Body of pancreas (tissue), 4 donors: ENCODE measurements at places on chromosomes 13 and 19. TPM values are rescaled to one million over a fixed set of nuclear protein-coding genes. Genes with fewer than 3 reads are reported as not detected.

DNA sequence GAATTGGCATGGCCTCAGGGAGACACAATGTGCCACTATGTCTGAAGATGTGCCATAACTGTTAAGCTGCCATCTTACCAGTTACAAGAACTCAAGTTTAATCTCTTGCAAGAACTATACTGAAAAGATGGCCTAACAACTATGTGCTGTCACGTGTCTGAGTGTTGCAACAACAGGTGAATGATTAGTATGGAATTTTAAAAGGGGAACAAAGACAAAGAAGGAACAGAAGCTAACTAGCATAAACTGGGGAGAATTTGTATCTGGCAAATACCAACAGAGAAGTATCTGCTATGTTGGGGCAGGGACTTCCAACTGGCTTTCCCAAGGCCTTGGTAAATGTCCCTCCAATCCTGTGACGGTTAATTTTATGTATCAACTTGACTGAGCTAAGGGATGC is 11.5 kb upstream of the ACOD1 start:
- no peak for DNase-seq
- H3K27ac ChIP-seq, result no peak overlapping the region
- no peaks in the 10 kb centered on the region for H3K36me3 ChIP-seq
- no peaks in the 10 kb centered on the region for H3K4me1 ChIP-seq

DNA sequence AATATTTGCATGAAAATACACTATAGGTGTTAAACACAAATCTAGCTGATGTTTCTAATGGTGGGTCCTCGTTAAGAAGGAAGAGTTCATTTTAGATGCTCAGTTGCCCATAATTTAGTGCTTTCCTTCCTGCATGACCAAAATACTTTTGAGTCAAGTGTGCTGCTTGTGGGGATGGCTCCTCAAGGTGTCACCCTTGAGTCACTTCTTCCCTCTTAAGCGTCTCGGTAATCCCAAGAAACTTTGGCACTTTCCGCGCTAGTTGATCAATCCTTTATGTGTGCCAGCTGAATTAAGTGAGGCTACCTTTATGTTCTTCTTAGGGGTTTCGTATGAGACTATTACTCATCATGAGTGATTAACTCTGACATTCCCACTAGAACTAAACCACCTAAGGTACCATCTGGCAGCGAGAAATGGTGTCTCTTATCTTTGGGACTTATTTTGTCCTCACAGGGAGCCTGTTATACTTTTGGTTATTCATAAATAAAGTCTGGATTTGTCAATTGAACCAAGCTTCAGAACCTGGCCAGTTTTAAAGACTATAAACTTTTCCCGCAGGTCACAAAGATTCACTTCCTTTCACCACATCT is 106.8 kb downstream of the NHLRC3 start:
- H3K27me3 ChIP-seq, result no peaks in the 10 kb centered on the region
- no peaks in the 10 kb centered on the region for H3K36me3 ChIP-seq
- no peak overlapping the region for H3K27ac ChIP-seq

ZNF813 gene
- total RNA-seq, result 1.8 TPM

C1QTNF9B gene
- total RNA-seq, result not detected

- DNase-seq, result no peak
- no peaks in the 10 kb centered on the region for H3K27me3 ChIP-seq
- H3K27ac ChIP-seq, result no peak overlapping the region
- H3K36me3 ChIP-seq, result no peaks in the 10 kb centered on the region
- no peaks in the 10 kb centered on the region for H3K4me1 ChIP-seq
Observed at GRCh38 chr13:69866555-69866954, 241.1 kb upstream of the ATXN8OS start.

DNA sequence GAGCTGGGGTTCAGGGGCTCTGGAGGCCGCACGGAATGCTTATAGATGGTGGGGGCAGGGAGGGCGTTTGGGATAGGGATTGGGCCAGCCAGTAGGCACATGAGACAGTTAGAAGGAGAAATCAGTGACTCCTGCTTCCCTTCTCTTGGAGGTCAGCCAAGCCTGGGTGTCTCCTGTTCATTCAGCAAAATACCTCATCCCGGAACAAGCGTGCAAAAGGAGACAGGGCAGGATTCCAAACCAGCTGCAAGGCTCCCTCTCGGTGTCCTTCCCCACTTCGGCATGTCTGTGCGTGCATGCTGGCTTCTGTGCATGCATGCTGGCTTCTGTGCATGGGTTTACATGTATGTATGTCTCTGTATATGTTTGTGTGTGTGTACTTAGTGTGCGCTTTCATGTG is 37.3 kb upstream of the PEPD start:
- no peak overlapping the region for H3K27ac ChIP-seq
- no peak overlapping the region for H3K4me3 ChIP-seq
- no peaks in the 10 kb centered on the region for H3K27me3 ChIP-seq

DNA sequence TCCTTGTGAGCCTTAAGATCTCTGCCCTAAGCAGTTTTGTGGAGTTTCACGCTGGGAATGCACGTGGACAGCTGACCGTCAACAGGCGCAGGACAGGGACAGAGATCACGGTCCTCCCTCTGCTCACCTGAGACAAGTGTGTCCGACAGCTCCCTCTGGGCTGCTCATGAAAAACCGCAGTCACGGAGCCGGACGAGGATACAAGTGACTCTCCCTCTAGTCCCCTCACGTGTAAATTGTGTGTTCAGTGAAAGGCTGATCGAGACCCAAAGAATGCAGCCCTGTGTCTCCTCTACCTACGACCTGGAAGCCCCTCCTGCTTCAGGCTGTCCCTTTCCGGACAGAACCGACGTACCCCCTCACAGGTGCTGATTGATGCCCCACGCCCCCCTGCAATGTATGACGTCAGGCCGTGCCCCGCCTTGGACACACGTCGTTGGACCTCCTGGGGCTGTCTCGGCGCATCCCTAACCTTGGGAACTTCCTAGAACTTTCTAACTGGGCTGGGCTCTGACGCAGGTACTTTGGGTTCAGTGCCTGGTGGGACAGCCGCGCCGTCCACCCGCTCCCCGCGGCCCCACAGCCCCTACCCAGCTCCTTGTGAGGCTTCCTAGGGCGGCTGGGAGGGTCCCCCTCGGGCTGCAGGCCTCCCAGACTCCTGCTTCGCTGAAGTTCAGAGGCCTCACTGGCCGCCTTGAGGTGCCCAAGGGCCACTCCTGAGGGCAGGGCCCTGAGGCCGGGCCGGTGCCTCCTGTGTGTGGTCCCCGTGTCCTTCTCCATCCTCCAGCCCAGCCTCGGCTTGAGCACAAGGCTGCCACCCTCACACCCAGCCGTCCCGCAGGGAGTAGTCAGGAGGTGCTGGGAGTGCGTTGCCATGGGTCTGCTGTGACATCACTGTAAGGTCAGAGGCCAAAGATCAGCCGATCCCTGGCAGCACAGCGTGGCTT is at the start of gene C13orf46:
C13orf46 (minus strand) TSS at position 859 of the 947 bp plus-strand sequence; CDS start at position 780, 79 bp downstream.
- H3K27me3 ChIP-seq, result no peaks in the 10 kb centered on the region
- no peak for DNase-seq
- peaks cover 45% of the 10 kb centered on the region for H3K4me1 ChIP-seq
- H3K36me3 ChIP-seq, result no peaks in the 10 kb centered on the region
- H3K4me3 ChIP-seq, result no peak within 1 kb of the TSS

GRCh38 chr13:104586051-104586746 is 1520.0 kb upstream of the SLC10A2 start:
- no peaks in the 10 kb centered on the region for H3K4me1 ChIP-seq
- no peak overlapping the region for H3K27ac ChIP-seq

- DNase-seq, result no peak
- H3K27me3 ChIP-seq, result no peaks in the 10 kb centered on the region
- no peak overlapping the region for H3K4me3 ChIP-seq
- H3K4me1 ChIP-seq, result no peaks in the 10 kb centered on the region
- H3K36me3 ChIP-seq, result no peaks in the 10 kb centered on the region
Observed at GRCh38 chr19:55442372-55442961, 633 bp downstream of the SHISA7 start.

DNA sequence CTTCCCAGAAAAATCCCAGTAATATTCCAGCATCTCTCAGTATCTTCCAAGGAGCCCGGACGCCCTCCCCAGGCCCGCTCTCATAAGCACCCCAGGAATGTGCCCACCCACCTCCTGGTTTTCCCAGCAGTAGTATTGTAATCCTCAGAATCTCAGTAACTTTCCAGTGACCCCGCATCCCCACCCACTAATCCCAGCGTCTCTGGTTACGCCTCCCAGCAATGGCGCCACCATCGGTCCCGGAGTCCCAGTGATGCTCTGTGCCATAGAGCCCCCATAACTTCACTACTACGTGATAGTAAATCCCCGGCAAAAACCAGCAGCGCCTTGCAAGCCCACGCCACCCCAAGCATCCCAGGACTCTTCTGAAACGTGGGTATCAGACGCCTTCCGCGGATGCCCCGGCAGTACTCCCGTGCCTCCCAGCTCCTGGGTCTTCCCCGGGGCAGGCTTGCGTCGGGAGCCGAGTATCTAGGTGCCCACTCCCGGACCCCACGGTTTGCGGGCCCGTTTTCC is 928 bp upstream of the PNPLA6 start:
- H3K27me3 ChIP-seq, result no peaks in the 10 kb centered on the region
- peak; percentile 60 for DNase-seq
- peaks cover 2% of the 10 kb centered on the region for H3K36me3 ChIP-seq
- H3K4me1 ChIP-seq, result peaks cover 19% of the 10 kb centered on the region

GRCh38 chr19:11064831-11065303 is 24.4 kb upstream of the LDLR start:
- H3K36me3 ChIP-seq, result no peaks in the 10 kb centered on the region
- DNase-seq, result peak; percentile 69
- no peaks in the 10 kb centered on the region for H3K27me3 ChIP-seq
- H3K4me1 ChIP-seq, result peaks cover 7% of the 10 kb centered on the region
- H3K4me3 ChIP-seq, result no peak overlapping the region
- peak overlapping the region; percentile 35 for H3K27ac ChIP-seq

LATS2 gene
- 12.2 TPM for total RNA-seq

- no peak overlapping the region for H3K27ac ChIP-seq
- H3K4me3 ChIP-seq, result no peak overlapping the region
- H3K4me1 ChIP-seq, result no peaks in the 10 kb centered on the region
- DNase-seq, result no peak
- no peaks in the 10 kb centered on the region for H3K36me3 ChIP-seq
- no peaks in the 10 kb centered on the region for H3K27me3 ChIP-seq
Observed at GRCh38 chr13:32955881-32956594, 60.2 kb upstream of the KL start.

GRCh38 chr19:46745521-46746280 is at the start of gene FKRP:
Gene FKRP (plus strand): TSS chr19:46746057. CDS start chr19:46755451, 9,394 bp downstream.
- no peak within 1 kb of the TSS for H3K27ac ChIP-seq
- DNase-seq, result no peak
- peaks cover 28% of the 10 kb centered on the region for H3K4me1 ChIP-seq
- no peaks in the 10 kb centered on the region for H3K36me3 ChIP-seq
- no peaks in the 10 kb centered on the region for H3K27me3 ChIP-seq
- peak within 1 kb of the TSS; percentile 96 for H3K4me3 ChIP-seq

ZSWIM4 gene
- 3.4 TPM for total RNA-seq
